Activated gamma-delta T cell treated with Interleukin-2 at 50 U/mL for 16 hours (primary cell): ENCODE measurements at places on chromosomes 2 and 18.

GRCh38 chr2:23525137-23525765 is 140.3 kb downstream of the KLHL29 start:
- DNase-seq, result no peak

GRCh38 chr2:121902171-121902591 is 146.7 kb downstream of the TSN start:
- DNase-seq, result no peak

DNA sequence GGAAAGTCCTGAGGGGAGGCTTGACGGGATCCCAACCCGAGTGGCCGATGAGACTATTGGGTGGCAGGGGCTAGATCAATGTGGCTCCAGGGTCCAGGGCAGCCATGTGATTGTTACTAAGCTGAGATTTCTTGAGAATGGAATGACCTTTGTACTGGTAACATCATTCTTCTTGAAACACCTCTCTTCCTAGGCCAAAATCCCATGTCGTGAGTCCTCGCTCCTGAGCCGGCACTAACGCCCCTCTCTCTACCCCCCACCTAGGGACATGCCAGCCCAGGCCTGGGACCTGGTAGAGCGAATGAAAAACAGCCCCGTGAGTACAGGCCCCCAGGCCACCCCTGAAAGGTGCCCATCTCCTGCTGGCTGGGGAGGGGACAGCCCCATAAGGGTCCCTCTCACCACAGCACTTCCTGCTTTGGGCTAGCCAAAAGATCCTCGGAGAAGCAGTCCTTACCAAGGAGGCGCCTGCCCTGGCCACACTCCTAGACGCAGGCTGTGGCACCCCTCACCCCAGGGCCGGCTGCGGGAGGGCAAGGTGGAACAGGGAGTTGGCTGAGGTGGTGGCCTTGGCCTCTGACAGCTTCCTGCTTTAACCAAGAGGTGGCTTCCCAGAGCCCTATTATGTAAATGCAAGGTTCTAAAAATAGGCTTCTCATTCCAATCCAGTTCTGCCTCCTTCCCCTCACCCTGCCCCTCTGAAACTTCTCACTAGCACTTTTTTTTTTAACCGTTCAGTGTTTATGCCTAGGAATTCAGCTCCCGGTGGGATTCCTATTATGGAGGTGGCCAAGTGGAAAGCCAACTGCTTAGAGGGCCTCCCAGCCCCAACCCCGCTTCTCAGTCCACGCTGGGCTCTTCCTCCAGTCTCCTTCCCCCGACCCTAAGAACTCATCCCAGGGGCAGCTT is 126.6 kb upstream of the PPP1CB start:
- peak; percentile 33 for DNase-seq

DNA sequence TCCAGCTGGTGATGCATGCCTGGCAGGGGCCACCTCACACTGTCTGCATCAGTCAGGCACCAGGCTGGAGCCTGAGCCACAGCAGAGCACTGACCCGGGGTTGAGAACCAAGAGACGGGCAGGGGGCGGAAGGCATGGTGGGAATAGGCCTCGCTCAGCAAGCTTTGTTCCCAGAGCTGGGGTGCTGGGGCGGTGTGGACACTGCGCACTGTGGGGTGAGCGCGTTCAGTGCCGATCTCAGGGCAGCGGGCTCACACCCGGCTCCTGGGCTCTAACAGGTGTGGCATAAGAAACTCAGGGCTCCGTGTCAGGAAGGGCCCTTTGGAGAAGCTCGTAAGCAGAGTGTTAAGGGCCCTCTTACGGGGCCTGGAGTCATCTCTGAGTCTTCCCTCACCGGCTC is 15.7 kb downstream of the SH3RF3 start:
- DNase-seq, result no peak

DNA sequence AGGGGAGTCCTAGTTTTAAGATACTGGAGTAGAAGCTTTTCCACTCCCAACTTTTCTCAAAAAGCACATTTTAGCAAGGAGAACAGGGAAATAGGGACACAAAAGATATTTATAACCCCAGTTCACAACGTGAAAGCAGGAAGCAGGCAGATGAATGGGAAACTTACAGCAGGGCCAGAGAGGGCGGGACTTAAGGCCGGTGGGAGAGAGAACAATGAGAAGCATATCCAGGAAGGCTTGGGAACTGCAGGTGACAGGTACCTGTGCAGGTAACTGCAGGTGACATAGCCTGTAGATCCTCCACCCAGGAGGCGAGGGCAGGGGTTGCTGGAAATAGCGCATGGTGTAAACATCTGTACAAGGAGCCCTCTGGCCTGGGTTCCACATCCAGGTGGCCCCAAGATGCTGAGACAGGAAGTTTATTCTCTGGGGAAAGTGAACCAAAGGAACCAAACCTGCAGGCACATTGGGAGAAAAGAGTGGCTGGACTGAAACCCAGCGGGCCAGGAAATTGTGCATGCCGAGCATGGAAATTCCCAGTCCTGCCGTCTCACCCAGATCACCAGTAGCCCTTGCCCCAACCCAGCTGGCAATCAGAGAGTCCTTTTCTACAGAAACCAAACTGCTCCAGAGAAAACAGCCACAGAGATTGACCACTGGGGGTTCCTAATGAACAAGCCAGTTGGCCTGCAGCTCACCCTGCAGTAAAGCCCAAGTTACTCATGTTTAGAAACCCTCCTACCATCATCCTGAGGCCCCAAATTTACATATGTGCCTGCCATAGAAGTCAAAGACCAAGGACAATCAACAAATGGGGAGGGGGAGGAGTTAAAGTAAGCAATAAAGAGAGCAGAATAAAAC is 24.3 kb upstream of the COL6A3 start:
- no peak for DNase-seq

DNA sequence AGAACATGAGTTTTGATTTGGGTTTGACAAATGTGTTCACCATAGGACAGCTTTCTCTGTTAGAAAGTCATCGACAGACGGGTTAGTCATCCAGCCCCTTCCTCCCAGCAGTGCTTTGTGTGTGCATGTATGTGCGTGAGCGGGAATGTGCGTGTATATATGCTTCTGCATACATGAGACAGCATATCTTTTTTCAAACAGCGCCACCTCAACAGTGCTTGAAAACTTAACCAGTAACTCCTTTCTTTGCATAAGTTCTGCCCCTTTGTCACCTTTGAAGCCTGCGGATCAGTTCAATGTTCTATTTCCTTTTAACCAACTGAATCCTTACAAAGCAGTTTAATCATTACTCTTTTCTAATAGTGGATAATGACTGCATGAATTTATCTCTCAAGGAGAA is 351.4 kb downstream of the LPIN1 start:
- no peak for DNase-seq
